ENCODE measurements at places on chromosomes 3 and 15.

DNA sequence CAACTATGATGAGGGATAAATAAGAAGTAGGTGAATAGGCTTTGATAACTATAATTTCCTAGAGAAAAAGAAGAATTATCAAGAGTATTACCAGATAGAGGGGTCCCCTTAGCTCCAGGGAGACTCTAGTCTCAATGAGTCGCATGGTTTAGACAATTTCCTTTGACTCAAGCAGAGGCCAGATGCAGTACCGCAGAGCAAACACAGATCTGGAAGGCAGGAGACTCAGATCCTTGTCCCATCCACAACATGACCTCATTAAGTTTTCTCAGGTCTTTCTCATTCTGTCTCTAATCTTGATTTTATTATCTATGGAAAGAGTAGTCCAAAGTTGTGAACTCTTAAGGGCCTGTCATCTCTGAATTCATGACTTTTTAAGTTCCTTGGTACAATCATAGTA lies 987.9 kb downstream of the NTRK3 start:
- peak overlapping the region; percentile 57 for H3K27ac ChIP-seq
- no peaks in the 10 kb centered on the region for H3K27me3 ChIP-seq
- peaks cover 8% of the 10 kb centered on the region for H3K36me3 ChIP-seq
- H3K4me3 ChIP-seq: no peak overlapping the region

DNA sequence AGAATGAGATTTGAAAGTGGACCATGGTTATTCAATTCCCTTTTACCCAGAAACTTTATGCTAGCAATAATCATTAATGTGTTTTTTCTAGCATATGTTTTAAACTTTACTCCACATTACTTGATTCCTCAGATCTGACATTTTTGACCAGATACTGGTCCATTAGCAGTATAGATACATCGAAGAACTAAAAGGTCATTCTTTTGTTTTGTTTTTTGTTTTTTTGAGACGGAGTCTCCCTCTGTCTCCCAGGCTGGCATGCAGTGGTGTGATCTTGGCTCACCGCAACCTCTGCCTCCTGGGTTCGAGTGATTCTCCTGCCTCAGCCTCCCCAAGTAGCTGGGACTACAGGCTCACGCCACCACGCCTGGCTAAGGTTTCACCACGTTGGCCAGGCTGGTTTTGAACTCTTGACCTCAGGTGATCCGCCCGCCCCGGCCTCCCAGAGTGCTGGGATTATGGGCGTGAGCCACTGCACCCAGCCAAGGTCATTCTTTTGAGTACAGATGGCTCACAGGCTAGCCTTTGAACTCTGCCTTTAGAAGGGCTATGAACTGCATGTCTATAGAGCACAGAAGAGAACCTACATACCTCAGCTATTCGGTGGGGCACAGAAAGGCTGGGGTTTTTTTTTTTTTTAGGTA lies 28.6 kb downstream of the CHP1 start:
- no peaks in the 10 kb centered on the region for H3K27me3 ChIP-seq
- DNase-seq: no peak
- H3K36me3 ChIP-seq: peaks cover 4% of the 10 kb centered on the region
- H3K27ac ChIP-seq: no peak overlapping the region
- peaks cover 14% of the 10 kb centered on the region for H3K4me1 ChIP-seq
- H3K4me3 ChIP-seq: no peak overlapping the region

- no peak overlapping the region for H3K27ac ChIP-seq
- DNase-seq: no peak
- no peak overlapping the region for H3K4me3 ChIP-seq
- H3K4me1 ChIP-seq: peaks cover 9% of the 10 kb centered on the region
- H3K27me3 ChIP-seq: peaks cover 1% of the 10 kb centered on the region
These were observed 23.7 kb downstream of the PRKCD start for GRCh38 chr3:53184701-53185100.

DNA sequence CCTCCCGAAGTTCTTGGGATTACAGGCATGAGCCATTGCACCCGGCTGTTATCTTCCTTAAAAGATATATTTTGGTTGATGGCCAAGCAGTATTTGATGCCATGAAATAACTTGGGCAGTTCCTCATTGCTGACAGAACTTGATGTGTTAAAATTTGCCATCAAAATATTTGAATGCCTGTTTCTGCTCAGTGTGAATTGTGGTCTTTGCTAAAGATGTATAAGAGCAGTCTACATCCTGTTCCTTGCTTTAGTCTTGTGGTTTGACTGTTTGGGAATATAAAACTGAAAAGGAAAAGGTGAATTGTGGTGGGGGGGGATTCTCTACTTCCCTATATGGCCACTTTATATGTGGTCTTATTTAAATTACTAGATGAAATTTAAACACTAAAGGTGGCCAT lies 14.0 kb downstream of the TRIM71 start:
- no peaks in the 10 kb centered on the region for H3K36me3 ChIP-seq
- H3K4me1 ChIP-seq: no peaks in the 10 kb centered on the region
- H3K27me3 ChIP-seq: peaks cover 41% of the 10 kb centered on the region
- no peak for DNase-seq
- no peak overlapping the region for H3K4me3 ChIP-seq

- no peak for DNase-seq
- peaks cover 3% of the 10 kb centered on the region for H3K27me3 ChIP-seq
- H3K4me3 ChIP-seq: no peak overlapping the region
- H3K36me3 ChIP-seq: no peaks in the 10 kb centered on the region
- no peaks in the 10 kb centered on the region for H3K4me1 ChIP-seq
These were observed 41.5 kb downstream of the MUC4 start for GRCh38 chr3:195770081-195770840.

DNA sequence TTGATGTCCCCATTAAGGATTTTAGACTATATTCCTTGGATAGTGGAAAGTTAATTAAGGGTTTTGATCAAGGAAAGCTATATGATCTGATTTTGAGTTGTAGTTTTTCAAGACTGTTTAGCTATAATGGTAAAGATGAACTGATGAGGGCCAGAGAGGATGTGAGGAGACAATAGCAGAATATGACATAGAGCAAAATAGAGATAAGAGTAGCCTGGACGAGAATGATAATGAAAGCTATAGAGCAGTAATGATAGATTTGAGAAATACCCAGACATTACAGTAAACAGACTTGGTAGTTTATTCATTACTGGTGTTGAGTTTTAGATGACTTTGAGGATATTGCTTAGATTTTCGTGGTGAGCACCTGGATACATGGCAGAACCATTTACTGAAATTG lies 3.8 kb downstream of the SUCNR1 start:
- no peaks in the 10 kb centered on the region for H3K36me3 ChIP-seq
- H3K27ac ChIP-seq: no peak overlapping the region
- no peak for DNase-seq
- no peaks in the 10 kb centered on the region for H3K27me3 ChIP-seq

GRCh38 chr3:99579246-99579645 lies 59.1 kb upstream of the COL8A1 start:
- peak; percentile 72 for DNase-seq
- H3K27ac ChIP-seq: peak overlapping the region; percentile 81
- H3K27me3 ChIP-seq: no peaks in the 10 kb centered on the region

GRCh38 chr15:89376388-89376787 lies 41.8 kb upstream of the POLG start:
- DNase-seq: no peak
- no peak overlapping the region for H3K4me3 ChIP-seq

DNA sequence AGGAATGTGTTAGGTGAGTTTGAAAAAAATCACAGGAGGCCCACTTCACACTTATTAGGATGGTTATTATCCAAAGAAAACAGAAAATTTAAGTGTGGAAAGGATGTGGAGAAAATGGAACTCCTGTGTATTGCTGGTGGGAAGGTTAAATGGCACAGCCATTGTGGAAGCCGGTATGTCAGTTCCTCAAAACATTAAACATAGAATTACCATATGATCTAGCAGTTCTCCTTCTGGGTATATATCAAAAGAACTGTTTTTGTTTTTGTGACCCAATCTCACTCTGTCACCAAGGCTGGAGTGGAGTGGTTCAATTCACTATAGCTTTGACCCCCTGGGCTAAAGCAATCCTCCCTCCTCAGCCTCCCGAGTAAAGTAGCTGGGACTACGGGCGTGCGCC lies 10.4 kb upstream of the ZFYVE19 start:
- no peak overlapping the region for H3K27ac ChIP-seq
- no peak for DNase-seq
- peaks cover 14% of the 10 kb centered on the region for H3K36me3 ChIP-seq
- H3K4me1 ChIP-seq: peaks cover 41% of the 10 kb centered on the region
- no peaks in the 10 kb centered on the region for H3K27me3 ChIP-seq

GRCh38 chr3:11154953-11155325 lies 646 bp downstream of the HRH1 start:
- H3K4me3 ChIP-seq: peak overlapping the region; percentile 88
- H3K27me3 ChIP-seq: peaks cover 2% of the 10 kb centered on the region
- H3K4me1 ChIP-seq: peaks cover 50% of the 10 kb centered on the region

DNA sequence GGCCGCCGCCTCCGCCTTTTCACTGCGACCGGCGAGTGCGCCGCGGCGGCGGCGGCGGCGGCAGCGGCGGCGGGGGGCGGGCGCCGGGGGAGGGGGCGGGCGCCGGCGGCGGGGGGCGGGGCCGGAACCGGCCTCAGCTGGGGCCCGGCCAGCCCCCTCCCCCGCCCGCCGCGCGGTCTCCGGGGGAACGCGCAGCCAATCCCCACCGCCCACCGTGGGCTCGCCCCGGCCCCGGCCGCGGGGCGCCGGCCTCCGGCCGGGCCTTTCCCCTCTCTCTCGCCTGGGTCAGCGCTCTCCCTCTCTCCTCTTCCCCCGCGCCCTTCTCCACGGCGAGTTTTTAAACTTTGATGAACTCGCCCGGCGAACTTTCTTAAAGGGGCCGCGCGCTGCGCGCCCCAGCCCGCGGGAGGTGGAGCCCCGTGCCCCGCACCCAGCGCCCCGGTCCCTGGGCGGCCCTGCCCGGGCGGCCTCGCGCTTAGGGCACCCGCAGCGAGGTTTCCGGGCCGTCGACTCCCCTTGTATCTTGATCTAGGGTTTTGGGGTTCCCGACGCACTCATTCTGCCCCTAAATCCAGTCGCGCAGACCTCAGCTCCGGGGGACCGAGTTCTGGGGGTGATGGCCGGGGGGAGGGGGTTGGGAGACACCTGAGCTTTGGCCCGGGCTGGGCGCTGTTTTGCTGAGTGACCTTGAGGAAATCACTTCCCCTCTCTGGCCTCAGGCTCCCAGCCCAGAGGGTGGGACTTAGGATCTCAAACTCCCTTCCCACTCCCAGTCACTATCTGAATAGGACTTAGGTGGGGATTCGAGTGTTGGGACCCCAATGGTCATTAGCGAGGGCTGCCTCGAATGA lies at the start of gene RBPMS2:
Gene RBPMS2, minus strand, starts transcription at position 39 of the 851 bp plus-strand sequence. CDS start 270 bp downstream, outside the sequence.
- peaks cover 37% of the 10 kb centered on the region for H3K27me3 ChIP-seq
- no peaks in the 10 kb centered on the region for H3K4me1 ChIP-seq
- H3K4me3 ChIP-seq: peak within 1 kb of the TSS; percentile 56
- no peak within 1 kb of the TSS for H3K27ac ChIP-seq
- no peaks in the 10 kb centered on the region for H3K36me3 ChIP-seq

- no peak overlapping the region for H3K4me3 ChIP-seq
- peaks cover 21% of the 10 kb centered on the region for H3K27me3 ChIP-seq
- H3K36me3 ChIP-seq: no peaks in the 10 kb centered on the region
- no peak overlapping the region for H3K27ac ChIP-seq
- no peak for DNase-seq
These were observed 1.2 kb upstream of the C3orf70 start for GRCh38 chr3:185153861-185154629.

- H3K27me3 ChIP-seq: no peaks in the 10 kb centered on the region
- H3K36me3 ChIP-seq: no peaks in the 10 kb centered on the region
- no peak for DNase-seq
- peak overlapping the region; percentile 66 for H3K27ac ChIP-seq
- peak overlapping the region; percentile 24 for H3K4me3 ChIP-seq
These were observed 665 bp downstream of the TM4SF18 start for GRCh38 chr3:149332771-149333170.

DNA sequence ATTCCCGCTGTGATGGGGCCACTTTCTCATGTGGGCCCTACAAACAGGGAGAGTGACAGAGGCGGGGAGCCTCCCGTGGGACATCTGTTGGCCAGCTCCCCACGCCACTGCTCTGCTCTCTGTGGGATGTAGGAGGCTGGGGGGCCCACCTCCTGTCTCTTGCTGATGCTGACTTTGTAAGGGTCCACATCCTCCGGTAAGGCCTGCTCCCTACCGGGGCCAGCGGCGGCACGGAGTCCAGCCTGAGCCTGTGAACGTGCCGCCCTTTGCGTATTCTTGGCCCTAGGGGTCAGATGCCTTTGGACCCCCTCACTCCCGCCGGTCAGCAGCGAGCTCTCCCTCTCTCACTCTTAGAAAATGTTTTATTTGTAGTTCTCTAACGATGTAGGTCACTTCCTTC lies 153.2 kb downstream of the LRRC28 start:
- H3K4me1 ChIP-seq: peaks cover 28% of the 10 kb centered on the region
- peaks cover 8% of the 10 kb centered on the region for H3K27me3 ChIP-seq
- DNase-seq: no peak
- H3K36me3 ChIP-seq: no peaks in the 10 kb centered on the region
- H3K4me3 ChIP-seq: no peak overlapping the region

DNA sequence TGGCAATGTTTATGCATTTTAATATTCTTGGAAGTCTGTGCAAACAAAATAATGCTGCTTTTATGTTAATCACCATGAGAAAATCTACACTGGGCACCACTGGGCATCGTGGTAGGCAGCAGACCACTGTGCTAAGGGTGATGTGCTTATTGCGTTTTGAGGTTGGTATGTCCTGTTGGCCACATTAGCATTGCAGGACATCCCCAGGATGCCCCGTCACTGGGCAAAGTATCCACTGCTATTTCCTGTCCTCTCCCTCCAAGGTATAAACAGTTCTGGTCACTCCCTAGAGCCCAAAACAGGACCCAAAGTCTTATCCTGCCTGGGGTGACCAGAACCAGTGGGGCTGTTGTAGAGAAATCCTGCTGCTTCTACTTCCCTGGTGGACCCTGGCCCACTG lies 284.2 kb upstream of the ROPN1 start:
- no peak overlapping the region for H3K27ac ChIP-seq
- no peaks in the 10 kb centered on the region for H3K36me3 ChIP-seq
- H3K4me3 ChIP-seq: no peak overlapping the region
- peaks cover 24% of the 10 kb centered on the region for H3K4me1 ChIP-seq
- H3K27me3 ChIP-seq: peaks cover 14% of the 10 kb centered on the region

GRCh38 chr3:74288761-74289160 lies 325.7 kb downstream of the CNTN3 start:
- DNase-seq: no peak
- peaks cover 24% of the 10 kb centered on the region for H3K36me3 ChIP-seq
- H3K27ac ChIP-seq: no peak overlapping the region
- H3K4me3 ChIP-seq: no peak overlapping the region

Measured in HFFc6 (cell line).